ENCODE measurements at places on chromosomes 11 and 22. TPM values are rescaled to one million over a fixed set of nuclear protein-coding genes. Genes with fewer than 3 reads are reported as not detected.

GRCh38 chr11:59418156-59418555, 8.1 kb downstream of the OR5A2 start:
- H3K36me3 ChIP-seq, result no peaks in the 10 kb centered on the region
- no peak for DNase-seq
- H3K27ac ChIP-seq, result no peak overlapping the region
- no peak overlapping the region for H3K4me3 ChIP-seq
- no peaks in the 10 kb centered on the region for H3K27me3 ChIP-seq
- no peaks in the 10 kb centered on the region for H3K4me1 ChIP-seq

GRCh38 chr11:15602785-15603567, 488.3 kb downstream of the INSC start:
- no peak for DNase-seq
- H3K27me3 ChIP-seq, result no peaks in the 10 kb centered on the region
- no peak overlapping the region for H3K27ac ChIP-seq

- peak overlapping the region; percentile 91 for H3K27ac ChIP-seq
- H3K27me3 ChIP-seq, result no peaks in the 10 kb centered on the region
- H3K36me3 ChIP-seq, result no peaks in the 10 kb centered on the region
- H3K4me3 ChIP-seq, result peak overlapping the region; percentile 79
These were observed 628 bp upstream of the GGA1 start for GRCh38 chr22:37607935-37608476.

- no peaks in the 10 kb centered on the region for H3K27me3 ChIP-seq
- H3K27ac ChIP-seq, result no peak overlapping the region
- H3K36me3 ChIP-seq, result no peaks in the 10 kb centered on the region
- no peak for DNase-seq
These were observed 81.4 kb downstream of the SLC1A2 start for GRCh38 chr11:35337914-35338305.

DNA sequence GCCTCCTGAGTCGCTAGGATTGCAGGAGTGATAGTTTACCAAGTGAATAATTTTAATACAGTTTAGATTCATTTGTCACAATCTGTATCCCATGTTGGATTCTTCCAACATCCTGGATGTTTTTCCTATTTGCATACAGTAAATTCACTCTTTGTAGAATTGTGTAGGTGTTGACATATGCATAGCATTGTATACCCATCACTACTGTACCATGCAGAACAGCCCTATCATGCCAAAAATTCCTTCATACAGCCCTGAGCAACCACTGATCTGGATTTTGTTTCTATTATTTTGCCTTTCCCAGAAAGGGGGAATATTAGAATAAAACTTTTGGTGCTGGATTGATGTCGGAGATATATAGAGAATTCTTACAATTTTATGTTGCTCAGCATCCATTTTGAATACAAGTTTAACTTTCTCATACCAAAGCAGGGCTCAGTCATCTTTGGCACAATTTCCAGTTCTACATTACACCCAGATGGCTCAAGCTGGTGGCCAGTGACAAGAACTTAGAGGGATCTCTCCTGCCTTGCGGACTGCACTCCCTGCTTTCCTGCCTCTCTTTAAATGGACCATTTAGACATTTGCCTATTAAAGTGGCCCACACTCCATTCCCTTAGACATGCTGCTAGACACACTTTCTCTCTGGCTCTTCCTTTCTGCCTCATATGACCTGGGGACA, 45.4 kb upstream of the CFAP300 start:
- H3K27ac ChIP-seq, result no peak overlapping the region
- no peaks in the 10 kb centered on the region for H3K27me3 ChIP-seq
- H3K4me3 ChIP-seq, result no peak overlapping the region

GRCh38 chr22:20957683-20958431, 9.2 kb upstream of the AIFM3 start:
- DNase-seq, result peak; percentile 69
- peak overlapping the region; percentile 83 for H3K4me3 ChIP-seq
- peaks cover 16% of the 10 kb centered on the region for H3K4me1 ChIP-seq
- H3K27me3 ChIP-seq, result no peaks in the 10 kb centered on the region
- peaks cover 11% of the 10 kb centered on the region for H3K36me3 ChIP-seq
- H3K27ac ChIP-seq, result peak overlapping the region; percentile 72

DNA sequence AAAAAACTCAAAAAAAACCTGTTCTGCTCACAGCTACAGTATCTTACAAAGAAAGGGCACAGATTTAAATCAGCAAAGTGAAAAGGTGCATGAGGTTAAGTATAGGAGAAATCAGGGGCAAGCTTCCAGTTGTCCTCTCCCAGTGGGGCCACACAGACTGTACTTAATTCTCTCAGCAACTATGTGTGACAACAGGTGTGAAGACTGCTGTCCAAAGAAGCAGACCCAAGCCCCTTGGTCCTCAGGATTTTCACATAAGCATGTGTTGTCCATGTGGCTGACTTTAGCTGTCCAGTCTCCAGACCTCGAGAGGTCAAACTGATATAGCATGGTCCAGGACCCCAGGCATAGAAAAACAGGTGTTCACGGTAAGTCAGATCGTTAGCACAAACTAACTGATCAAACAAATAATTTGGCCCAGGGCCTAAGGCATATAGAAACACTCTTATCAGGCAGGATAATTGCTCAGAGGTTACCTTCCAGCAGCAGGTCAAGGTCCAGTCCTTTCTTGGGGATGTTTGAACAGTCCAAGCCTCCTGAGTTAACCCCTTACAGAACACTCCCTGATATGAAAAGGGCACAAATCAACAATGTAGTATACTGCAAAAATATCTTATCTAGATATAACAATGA, 21.1 kb upstream of the CSTF3 start:
- H3K4me1 ChIP-seq, result no peaks in the 10 kb centered on the region
- no peak overlapping the region for H3K27ac ChIP-seq
- H3K4me3 ChIP-seq, result no peak overlapping the region
- DNase-seq, result no peak
- H3K36me3 ChIP-seq, result no peaks in the 10 kb centered on the region

GRCh38 chr11:371051-371450, 1.8 kb downstream of the B4GALNT4 start:
- no peaks in the 10 kb centered on the region for H3K36me3 ChIP-seq
- H3K4me1 ChIP-seq, result peaks cover 10% of the 10 kb centered on the region
- DNase-seq, result peak; percentile 35
- H3K4me3 ChIP-seq, result no peak overlapping the region

The C11orf86 gene
- total RNA-seq, result not detected

The DMC1 gene
- total RNA-seq, result 0.97 TPM

The FAM118A gene
- total RNA-seq, result 19.8 TPM

The YPEL1 gene
- 7.6 TPM for total RNA-seq

The KCNK7 gene
- 1.7 TPM for total RNA-seq
